ENCODE measurements at places on chromosomes 1 and 21.

GRCh38 chr1:198638894-198639635 is at the start of gene PTPRC:
Gene PTPRC (plus strand): TSS chr1:198639040. CDS start chr1:198639269, 229 bp downstream.
- no peak for DNase-seq

DNA sequence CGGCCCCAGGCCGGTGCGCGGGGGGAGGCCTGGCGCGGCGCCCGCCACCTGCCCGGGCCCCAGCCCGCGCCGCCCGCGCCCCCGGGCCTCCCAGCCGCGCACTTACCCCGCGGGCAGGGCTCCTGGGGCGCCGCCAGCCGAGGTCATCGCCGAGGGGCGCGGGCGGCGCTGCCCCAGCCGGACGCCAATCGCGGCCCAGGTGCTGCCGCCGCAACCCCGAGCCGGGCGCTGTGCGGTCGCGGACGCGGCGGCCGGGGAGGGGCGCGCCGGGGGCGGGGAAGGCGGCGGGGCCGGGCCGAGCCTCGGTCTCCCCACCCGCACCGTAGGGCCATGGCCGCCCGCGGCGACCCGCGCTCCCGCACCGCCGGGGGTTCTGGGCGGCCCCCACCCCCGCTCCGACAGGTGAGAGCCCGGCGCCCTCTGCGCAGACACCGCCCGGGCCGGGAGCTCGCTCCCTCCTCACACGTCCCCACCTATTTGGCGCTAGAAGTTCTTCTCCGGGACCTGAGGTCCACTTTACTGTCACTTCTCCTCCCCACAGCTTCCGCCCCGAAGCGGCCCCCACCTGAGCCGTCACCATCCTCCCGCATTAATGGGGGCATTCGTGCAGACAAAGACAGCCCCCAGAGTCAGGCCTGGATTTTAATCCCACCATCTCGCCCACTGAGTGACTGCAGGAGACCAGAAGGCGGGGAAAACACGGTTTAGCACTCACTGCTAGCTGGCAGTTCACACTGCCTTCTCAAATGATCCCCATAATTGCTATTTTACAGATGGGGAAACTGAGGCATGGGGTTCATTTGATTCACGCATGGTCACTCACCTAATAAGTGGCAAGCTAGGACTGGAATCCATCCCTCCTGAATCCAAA is at the start of gene TTC39A:
Gene TTC39A, minus strand, starts transcription at position 232 of the 871 bp plus-strand sequence. Its CDS starts 85 bp downstream, at position 147.
- DNase-seq: no peak

DNA sequence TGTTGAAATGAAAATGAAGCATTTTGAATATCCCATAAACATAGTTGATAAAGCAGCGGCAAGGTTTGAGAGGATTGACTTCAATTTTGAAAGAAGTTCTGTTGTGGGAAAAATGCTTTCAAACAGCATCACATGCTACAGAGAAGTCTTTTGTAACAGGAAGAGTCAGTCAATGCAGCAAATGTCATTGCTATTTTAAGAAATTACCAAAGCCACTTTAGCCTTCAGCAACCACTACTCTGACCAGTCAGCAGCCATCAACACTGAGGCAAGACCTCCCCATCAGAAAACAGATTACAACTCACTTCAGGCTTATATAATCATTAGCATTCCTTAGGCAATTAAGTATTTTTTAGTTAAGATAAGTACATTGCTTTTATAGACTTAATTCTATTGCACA is 33.8 kb upstream of the FCRL3 start:
- DNase-seq: no peak

DNA sequence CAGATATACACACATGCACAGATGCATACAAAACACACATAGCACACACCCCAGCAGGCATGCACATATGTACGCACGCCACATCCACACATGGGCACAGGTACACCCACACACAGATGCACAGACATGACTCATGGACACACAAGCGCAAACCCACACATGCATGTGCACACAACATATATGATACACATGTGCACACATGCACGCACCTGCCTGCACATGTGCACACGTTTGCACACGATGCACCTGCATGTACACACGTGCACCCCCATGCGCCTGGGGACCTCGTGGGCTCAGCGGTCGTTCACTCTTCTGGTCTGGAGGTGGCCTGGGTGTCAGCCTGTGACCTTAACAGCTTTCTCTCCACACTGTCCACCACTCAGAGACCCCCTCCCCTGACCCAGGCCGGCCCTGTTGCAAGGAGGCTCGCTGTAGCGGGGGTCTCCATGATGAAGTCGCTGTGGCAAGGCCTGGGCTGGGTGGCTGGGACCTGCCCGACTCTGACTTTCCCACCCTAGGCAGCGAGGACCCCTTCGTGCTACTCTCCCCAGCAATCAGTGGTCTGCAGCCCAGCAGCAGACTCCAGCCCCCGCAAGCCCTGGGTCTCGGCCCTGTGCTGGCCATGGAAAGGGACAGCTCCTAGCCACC is 92.1 kb upstream of the TTC34 start:
- DNase-seq: no peak

DNA sequence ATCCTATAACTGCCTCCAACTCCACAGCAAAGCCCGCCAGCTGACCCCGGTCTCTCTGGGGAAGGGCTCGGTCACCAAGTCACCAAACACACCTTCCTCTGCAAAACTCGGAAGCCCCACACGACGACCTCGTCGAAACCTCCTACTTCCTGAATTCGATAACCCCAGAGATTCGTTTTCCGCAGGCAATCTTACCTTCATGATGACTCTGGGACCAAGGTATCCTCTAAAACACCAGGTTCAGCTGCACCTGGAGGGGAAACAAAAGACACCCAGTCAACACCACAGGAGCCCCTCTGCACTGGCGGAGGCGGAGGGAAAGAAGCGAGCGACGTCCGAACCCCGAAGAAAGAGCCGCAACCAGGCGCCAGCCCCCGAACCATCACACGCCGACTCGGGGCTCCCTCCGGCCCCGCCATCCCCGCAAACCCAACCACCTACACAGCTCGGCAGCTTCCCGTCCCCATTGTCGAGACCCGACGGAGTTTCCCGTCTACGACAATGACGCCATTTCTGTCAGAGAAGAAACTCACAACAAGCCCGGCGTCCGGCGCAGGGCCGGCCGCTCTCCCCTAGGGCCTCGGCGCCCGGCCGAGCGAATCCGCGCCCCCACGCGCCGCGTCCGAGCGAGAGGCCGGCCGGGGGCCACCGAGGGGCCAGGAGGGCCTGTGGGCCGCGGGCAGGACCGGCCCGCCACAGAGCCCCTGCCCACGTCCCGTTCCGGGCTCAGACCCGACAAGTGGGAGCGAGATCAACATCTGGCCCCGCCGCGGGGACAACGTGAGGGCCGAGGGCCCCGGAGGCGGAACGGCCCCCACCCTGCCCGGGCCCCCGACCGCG is 1.0 kb downstream of the ARID4B start:
- DNase-seq: peak; percentile 19

DNA sequence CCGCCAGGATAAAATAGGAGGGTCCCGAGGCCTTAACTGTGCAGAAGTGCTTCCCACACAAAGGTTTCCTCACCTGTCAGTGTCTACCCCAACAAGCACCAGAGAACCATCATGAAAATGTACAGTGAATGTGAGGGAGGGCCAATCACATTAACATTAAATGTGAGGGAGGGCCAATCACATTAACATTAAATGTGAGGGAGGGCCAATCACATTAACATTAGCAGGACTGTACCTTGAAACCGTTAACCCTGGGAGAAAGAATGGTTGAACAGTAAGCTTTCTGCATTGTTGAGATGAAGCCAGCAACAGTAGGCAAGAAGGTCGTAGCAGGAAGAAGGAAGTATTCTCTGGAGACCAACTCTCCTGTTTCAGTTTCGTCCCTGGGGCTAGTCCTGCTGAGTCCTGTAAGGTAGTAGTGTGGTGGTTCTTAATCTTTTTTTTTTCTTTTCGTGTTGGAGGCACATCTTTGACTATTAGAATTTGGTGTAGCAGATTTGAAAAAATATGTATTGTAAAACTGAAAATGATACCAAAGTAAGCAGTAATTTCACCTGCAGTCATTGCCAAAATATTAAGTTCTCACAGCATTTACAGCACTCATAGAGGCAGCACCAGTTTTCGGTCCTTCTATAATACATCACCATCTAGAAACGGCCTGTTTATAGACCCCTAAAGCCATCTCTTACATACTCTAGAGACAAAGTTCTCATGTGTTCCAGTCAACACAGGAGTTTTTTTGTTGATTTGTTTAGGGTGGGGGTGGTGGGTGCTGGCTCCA is 98.6 kb upstream of the PPP2R5A start:
- no peak for DNase-seq
